Activated T-cell treated with anti-CD3 and anti-CD28 coated beads, Interleukin-2, amount 50 U/mL, for 72 hours (primary cell): ENCODE measurements at places on chromosomes 6 and 20.

- no peaks in the 10 kb centered on the region for H3K4me1 ChIP-seq
- H3K27ac ChIP-seq = no peak overlapping the region
- peaks cover 13% of the 10 kb centered on the region for H3K27me3 ChIP-seq
Measured at GRCh38 chr20:61918548-61918947, 147.1 kb downstream of the TAF4 start.

GRCh38 chr20:46000262-46000996 lies 8.3 kb upstream of the MMP9 start:
- DNase-seq = no peak
- H3K27me3 ChIP-seq = peaks cover 11% of the 10 kb centered on the region
- no peak overlapping the region for H3K27ac ChIP-seq
- no peaks in the 10 kb centered on the region for H3K36me3 ChIP-seq
- peaks cover 69% of the 10 kb centered on the region for H3K4me1 ChIP-seq

- no peak for DNase-seq
- H3K4me1 ChIP-seq = no peaks in the 10 kb centered on the region
- peaks cover 12% of the 10 kb centered on the region for H3K36me3 ChIP-seq
- H3K27ac ChIP-seq = no peak overlapping the region
Measured at GRCh38 chr20:33945391-33946081, 48.2 kb upstream of the RALY start.

- peaks cover 43% of the 10 kb centered on the region for H3K27me3 ChIP-seq
- H3K36me3 ChIP-seq = no peaks in the 10 kb centered on the region
- H3K27ac ChIP-seq = no peak overlapping the region
- no peak overlapping the region for H3K4me3 ChIP-seq
- DNase-seq = no peak
Measured at GRCh38 chr6:33815854-33816253, 12.1 kb upstream of the MLN start.

DNA sequence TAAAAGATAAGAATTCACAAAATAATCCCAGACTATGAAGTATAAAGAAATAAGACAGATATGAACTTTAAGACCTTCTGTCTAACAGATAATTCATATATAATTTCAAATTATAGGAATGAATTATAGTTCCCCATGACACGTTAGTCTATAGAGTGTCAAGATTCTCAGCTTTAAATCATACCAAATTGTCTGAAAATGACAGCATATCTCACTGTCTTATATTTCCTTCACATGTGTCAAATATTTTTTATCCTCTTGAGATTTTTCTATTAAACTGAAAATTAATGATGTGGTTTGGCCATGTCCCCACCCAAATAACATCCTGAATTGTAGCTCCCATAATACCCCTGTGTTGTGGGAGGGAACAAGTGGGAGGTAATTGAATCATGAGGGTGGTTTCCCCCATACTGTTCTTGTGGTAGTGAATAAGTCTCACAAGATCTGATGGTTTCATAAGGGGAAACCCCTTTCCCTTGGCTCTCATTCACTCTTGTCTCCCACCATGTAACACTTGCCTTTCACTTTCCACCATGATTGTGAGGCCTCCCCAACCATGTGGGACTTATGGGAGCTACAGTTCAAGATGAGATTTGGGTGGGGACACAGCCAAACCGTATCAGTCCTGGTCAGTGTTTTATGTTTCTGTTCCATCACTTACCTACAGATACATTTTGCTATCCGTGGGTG lies 825.3 kb upstream of the GJE1 start:
- no peaks in the 10 kb centered on the region for H3K27me3 ChIP-seq
- H3K27ac ChIP-seq = no peak overlapping the region
- H3K4me3 ChIP-seq = no peak overlapping the region
- no peaks in the 10 kb centered on the region for H3K4me1 ChIP-seq

DNA sequence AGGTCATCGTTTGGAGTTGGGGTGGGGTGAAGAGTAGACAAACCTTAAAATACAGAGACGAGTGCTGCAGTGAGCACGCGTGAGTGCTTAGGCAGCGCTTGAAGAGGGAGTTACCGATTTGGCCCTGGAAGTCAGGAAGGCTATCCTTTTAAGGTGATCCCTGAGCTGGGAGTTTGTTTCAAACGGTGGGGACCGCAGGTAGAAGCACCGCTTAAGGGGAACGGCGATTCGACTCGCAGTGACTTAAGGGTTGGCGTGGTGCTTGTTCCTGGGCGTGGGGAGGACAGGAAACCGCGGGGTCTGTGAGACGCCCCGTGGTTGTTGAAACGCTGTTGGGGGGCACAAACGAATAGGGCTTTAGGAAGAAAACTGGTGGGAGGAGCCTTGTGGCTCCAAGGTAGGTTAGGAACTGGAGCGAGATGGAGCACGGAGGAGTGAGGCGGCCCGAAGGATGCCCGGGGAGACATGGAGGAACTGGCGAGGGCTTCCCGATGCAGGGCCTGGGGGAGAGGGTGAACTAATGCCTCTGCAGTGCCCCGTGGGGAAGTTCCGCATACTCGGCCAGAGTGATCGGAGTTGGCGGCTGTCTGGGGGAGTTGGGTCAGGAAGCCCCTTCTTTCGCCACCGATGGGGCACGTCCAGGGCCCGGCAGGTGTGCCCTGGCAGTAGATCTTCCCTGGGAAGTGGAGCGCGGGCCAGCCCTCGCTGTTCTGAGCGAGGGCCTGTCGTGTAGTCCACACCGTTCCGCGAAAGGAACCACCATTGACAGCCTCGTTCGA lies 1.3 kb upstream of the CDYL start:
- peak overlapping the region; percentile 97 for H3K4me3 ChIP-seq
- H3K4me1 ChIP-seq = peaks cover 42% of the 10 kb centered on the region
- peaks cover 11% of the 10 kb centered on the region for H3K36me3 ChIP-seq
- H3K27me3 ChIP-seq = peaks cover 13% of the 10 kb centered on the region

DNA sequence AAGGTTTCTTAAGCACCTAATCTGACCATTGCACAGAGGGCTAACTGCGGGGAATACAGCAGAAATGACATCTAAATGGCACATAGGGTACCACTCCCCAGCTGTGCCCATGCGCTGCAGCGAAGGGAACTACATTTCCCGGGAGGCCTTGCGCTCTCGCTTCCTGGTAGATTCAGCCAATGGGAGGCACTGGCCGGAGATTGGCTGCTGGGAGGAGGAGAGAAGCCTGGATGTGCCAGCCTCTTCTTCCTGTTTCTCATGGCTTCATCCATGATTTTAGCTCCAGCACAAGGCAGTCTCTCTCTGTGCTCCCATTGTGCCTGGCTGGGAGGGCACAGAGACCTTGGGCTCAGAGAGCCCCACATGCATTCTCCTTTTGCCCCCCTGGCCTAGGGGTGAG lies 101.7 kb upstream of the FOXA2 start:
- H3K4me3 ChIP-seq = no peak overlapping the region
- H3K4me1 ChIP-seq = no peaks in the 10 kb centered on the region
- no peak for DNase-seq
- no peaks in the 10 kb centered on the region for H3K36me3 ChIP-seq
- H3K27me3 ChIP-seq = no peaks in the 10 kb centered on the region

DNA sequence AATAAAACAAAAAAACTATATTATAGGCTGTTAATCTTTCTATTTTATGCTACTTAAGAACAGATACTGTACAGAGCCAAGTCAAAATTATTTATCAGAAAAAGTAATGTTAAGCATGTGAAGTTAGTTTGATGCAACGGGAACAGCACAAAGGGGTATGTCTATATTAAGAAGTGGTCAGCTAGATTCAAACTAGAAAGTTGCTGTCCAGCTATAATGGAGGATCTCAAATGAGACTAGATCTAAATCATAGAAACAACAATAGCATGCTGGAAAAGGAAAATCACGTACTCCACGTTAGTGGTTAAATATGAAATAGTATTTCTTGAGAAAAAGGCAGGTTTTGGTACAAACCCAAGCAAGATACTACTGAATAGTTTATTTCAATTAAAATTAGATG lies 1124.0 kb downstream of the GRIK2 start:
- H3K36me3 ChIP-seq = no peaks in the 10 kb centered on the region
- no peaks in the 10 kb centered on the region for H3K4me1 ChIP-seq
- no peaks in the 10 kb centered on the region for H3K27me3 ChIP-seq
- no peak for DNase-seq
- no peak overlapping the region for H3K4me3 ChIP-seq

DNA sequence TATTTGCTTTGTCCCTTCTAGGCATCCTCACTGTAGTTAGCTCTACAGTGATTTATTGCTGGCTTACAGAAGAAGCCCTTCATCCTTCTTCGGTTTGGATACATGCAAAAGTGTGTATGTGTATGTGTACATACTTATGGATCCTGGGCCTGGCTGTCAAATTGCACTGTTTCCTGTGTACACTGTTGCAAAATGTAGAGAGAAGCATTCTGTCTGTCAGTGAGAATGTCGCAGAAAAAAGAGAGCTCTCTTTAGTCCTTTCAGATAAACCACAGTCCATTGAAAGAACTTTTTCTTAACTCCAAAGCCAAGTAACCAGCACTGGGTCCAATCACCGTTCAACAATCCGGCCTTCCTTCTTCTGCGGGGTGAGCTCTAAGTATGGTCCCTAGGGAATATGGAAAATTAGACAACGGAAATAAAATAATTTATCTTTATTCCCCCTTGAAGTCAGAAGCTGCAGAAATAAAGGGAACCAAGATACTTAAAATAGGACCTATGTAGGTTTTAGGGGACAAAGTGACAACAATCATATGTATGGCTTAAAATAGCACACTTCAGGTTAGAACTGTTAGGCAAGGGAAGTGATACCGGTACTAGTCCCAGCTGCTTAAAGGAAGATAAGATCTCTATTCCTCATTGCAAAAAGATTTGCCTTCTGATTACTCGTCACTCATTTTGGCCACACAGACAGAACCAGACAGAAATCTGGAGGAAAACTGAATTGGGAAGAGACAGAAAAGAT lies 107.0 kb downstream of the CD83 start:
- no peak for DNase-seq
- no peak overlapping the region for H3K4me3 ChIP-seq
- peaks cover 25% of the 10 kb centered on the region for H3K4me1 ChIP-seq
- peaks cover 13% of the 10 kb centered on the region for H3K36me3 ChIP-seq

DNA sequence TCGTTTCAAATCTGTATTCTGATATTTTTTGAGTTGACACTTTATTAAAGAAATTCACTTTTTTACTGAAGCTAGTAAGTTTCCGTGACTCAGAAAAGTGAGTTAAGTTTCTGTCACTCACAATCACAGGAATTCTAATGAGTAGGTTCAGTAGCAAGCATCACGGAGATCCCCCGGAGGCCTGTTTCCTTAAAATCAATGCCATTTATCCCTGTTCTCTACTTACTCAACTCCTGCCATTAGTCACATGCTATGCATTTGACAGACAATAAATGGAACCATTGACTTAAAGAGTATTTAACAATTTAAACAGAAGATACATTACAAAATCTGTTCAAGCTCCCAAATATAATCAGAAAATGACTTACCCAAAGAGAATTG lies 9.1 kb downstream of the SLC18B1 start:
- H3K4me3 ChIP-seq = no peak overlapping the region
- H3K27me3 ChIP-seq = no peaks in the 10 kb centered on the region
- DNase-seq = no peak
- peaks cover 16% of the 10 kb centered on the region for H3K4me1 ChIP-seq
- no peak overlapping the region for H3K27ac ChIP-seq
- no peaks in the 10 kb centered on the region for H3K36me3 ChIP-seq

- peaks cover 17% of the 10 kb centered on the region for H3K27me3 ChIP-seq
- no peak overlapping the region for H3K27ac ChIP-seq
- H3K4me3 ChIP-seq = no peak overlapping the region
- no peak for DNase-seq
- no peaks in the 10 kb centered on the region for H3K36me3 ChIP-seq
- no peaks in the 10 kb centered on the region for H3K4me1 ChIP-seq
Measured at GRCh38 chr6:72363844-72364740, 257.8 kb upstream of the KCNQ5 start.

DNA sequence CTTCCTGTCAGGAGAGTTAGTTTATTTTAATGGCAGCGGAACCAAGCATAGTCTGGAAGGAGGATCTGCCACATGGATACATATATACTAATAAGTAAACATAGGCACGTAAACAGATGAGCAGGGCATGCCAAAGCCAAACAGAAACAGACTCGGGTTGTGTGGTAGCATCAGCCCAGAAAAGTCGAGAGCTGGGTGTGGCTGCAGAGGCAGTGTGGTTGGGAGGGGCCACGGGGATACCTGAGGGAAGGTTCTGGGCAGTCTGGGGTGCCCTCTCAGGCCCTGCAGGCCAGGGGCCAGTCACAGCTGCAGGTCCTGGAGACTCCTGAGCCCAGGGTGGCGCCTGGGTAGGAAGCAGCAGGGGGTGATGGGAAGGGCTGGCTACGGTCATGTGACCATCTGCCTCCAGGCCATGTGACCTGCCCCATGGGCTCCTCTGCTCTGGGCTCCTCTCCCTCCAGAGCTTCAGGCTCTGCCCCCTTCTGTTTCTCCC lies 42.8 kb upstream of the MRPS10 start:
- no peak for DNase-seq
- peak overlapping the region; percentile 46 for H3K27ac ChIP-seq
- H3K27me3 ChIP-seq = no peaks in the 10 kb centered on the region
- no peak overlapping the region for H3K4me3 ChIP-seq
- peaks cover 17% of the 10 kb centered on the region for H3K4me1 ChIP-seq

- no peak overlapping the region for H3K27ac ChIP-seq
- H3K4me3 ChIP-seq = no peak overlapping the region
- peaks cover 8% of the 10 kb centered on the region for H3K27me3 ChIP-seq
- DNase-seq = no peak
- peaks cover 13% of the 10 kb centered on the region for H3K4me1 ChIP-seq
Measured at GRCh38 chr6:156283091-156283490, 494.1 kb upstream of the ARID1B start.

- peak overlapping the region; percentile 94 for H3K4me3 ChIP-seq
- peak; percentile 43 for DNase-seq
- H3K4me1 ChIP-seq = peaks cover 25% of the 10 kb centered on the region
- H3K27me3 ChIP-seq = no peaks in the 10 kb centered on the region
Measured at GRCh38 chr6:130018744-130019325, 454 bp downstream of the L3MBTL3 start.

GRCh38 chr6:134609716-134610261 lies 291.9 kb upstream of the SGK1 start:
- H3K36me3 ChIP-seq = no peaks in the 10 kb centered on the region
- H3K27ac ChIP-seq = no peak overlapping the region
- no peak overlapping the region for H3K4me3 ChIP-seq

- no peaks in the 10 kb centered on the region for H3K27me3 ChIP-seq
- H3K4me1 ChIP-seq = no peaks in the 10 kb centered on the region
- H3K4me3 ChIP-seq = no peak overlapping the region
Measured at GRCh38 chr6:101662111-101662897, 268.8 kb downstream of the GRIK2 start.

DNA sequence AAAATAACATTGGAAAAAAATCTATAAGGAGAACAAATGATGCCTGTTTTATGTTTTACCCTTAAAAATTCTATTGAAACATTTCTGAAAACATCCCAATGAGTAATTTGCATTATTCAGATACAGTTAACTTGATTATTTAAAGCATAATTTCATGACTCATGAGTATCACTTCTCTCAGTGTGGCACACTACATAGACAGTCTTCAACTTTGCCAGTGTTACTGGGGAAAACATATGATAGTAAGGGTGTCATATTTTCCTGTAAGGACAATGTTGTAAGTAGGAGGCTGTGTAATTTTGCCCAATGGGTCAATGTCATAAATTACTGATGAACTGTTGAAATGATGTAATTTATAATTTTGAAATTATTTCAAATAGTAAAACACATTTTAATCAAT lies 125.5 kb downstream of the PHACTR1 start:
- no peaks in the 10 kb centered on the region for H3K27me3 ChIP-seq
- no peaks in the 10 kb centered on the region for H3K4me1 ChIP-seq
- no peaks in the 10 kb centered on the region for H3K36me3 ChIP-seq
- no peak for DNase-seq
- H3K4me3 ChIP-seq = no peak overlapping the region
- no peak overlapping the region for H3K27ac ChIP-seq
